ENCODE measurements at places on chromosomes 7 and 10. TPM values are rescaled to one million over a fixed set of nuclear protein-coding genes. Genes with fewer than 3 reads are reported as not detected.

ACSM6 gene
- not detected for total RNA-seq

SPDYE16 gene
- total RNA-seq, result not detected

SORBS1 gene
- 1.0 TPM for total RNA-seq

GHRHR gene
- total RNA-seq, result not detected

TNPO3 gene
- total RNA-seq, result 42.3 TPM

AGBL3 gene
- total RNA-seq, result 1.8 TPM

OGDHL gene
- total RNA-seq, result 0.22 TPM

PRKG1 gene
- 0.09 TPM for total RNA-seq

FAM237B gene
- total RNA-seq, result not detected

DNA sequence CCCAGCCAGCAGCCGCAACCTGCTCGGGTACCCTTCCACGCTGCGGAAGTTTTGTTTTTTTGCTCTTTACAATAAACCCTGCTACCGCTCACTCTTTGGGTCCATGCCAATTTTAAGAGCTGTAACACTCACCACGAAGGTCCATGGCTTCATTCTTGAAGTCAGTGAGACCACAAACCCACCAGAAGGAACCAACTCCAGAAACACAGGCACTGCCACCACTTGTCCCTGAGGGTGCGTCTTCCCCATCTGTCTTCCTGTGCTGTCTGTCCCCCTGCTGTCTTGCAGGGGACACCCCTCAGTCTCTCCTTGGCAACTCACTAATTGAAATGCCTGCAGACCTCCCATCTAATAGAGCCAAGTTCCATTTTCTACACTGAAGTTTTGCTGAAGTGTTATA, 48.5 kb upstream of the RSU1 start:
- H3K27me3 ChIP-seq, result no peaks in the 10 kb centered on the region
- no peak for DNase-seq
- no peaks in the 10 kb centered on the region for H3K36me3 ChIP-seq
- H3K4me1 ChIP-seq, result no peaks in the 10 kb centered on the region
- H3K27ac ChIP-seq, result no peak overlapping the region
- H3K4me3 ChIP-seq, result no peak overlapping the region

DNA sequence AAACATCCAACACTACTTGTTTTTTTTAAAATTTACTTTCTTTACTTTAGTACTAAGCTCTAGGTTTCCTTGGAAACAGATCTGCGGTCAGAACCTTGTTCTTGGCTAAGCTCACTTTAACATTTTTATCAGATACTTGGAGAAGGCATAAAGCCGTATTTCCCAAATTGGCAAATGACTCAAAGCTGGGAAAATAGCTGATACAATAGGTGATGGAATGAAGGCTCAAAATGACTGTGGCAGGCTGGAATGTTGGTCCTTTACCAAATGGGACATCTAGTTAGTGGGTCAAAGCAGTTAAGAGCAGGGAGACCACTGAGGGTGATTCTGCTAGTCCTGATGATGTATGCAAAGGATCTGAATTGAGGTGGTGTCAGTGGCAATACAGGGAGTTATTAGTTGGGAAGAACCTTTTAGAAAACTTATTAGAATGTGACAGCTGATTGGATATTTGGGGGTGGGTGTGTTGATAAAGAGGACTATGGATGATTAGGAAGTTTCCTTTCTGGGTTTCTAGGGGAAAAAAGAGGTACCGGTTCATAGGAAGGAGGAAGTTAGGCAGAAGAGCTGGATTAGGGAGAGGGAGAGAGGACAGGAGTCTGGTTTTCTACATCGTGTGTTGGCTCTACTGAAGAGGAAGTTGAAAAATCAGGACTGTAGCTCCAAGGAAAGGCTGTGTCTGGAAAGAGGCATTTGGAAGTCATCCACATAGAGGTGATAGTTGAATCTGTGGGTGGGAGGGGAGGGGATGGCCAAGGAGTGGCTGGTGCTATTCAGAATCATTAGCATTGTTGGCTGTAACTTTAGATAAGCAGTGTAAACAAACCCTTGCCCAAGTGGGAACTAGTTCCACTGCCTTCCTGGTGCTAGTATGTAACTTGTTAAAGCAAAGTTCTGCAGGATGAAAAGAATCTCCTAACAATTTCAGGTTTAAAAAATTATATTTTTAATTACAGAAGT, 13.1 kb downstream of the PLCE1 start:
- H3K4me1 ChIP-seq, result peaks cover 7% of the 10 kb centered on the region
- H3K4me3 ChIP-seq, result no peak overlapping the region
- no peaks in the 10 kb centered on the region for H3K27me3 ChIP-seq
- DNase-seq, result no peak
- H3K27ac ChIP-seq, result no peak overlapping the region
- H3K36me3 ChIP-seq, result no peaks in the 10 kb centered on the region

- H3K36me3 ChIP-seq, result no peaks in the 10 kb centered on the region
Observed at GRCh38 chr7:29447828-29448227, 115.8 kb upstream of the PRR15 start.

DNA sequence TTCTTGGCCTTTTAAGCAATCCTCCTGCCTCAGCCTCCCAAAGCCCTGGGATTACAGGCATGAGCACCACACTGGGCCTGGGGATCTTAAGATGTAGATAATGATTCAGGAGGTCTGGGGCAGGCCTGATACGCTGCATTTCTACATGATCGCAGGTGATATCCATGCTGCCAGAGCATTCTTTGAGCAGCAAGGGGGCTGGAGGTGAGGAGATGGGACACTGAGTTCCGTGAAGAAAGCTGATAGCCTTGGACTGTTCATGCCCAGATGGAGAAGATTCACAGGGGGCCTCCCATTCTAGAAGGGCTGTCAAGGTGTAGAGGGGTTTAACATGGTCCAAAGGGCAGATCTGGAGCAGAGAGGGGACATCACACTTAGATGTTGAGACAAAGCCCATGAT, 480.3 kb downstream of the RPS24 start:
- no peak overlapping the region for H3K4me3 ChIP-seq
- peaks cover 6% of the 10 kb centered on the region for H3K4me1 ChIP-seq
- no peak overlapping the region for H3K27ac ChIP-seq

GRCh38 chr10:49609006-49609282, 1.2 kb upstream of the SLC18A3 start:
- H3K4me1 ChIP-seq, result peaks cover 16% of the 10 kb centered on the region
- H3K27ac ChIP-seq, result no peak overlapping the region
- no peak overlapping the region for H3K4me3 ChIP-seq
- no peaks in the 10 kb centered on the region for H3K36me3 ChIP-seq
- DNase-seq, result no peak
- H3K27me3 ChIP-seq, result peaks cover 73% of the 10 kb centered on the region

DNA sequence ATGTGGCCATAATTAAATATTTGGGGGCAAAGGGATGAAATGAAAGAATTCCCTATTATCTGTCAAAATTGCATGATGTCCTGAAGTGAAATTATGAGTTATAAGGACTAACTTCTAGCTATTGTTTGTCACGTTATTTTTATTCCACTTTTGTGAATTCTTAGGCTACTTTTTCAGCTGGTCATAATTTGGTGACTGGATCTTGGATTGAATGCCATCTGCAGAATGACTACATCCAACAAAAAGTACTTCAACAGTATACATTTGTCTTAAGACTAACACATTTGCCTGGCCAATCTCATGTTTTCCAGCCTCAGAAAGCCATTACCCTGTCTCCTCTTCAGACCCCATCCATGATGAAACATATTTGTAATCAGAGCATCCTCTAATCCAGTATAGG, 48.1 kb upstream of the WNT16 start:
- H3K27me3 ChIP-seq, result peaks cover 26% of the 10 kb centered on the region
- H3K27ac ChIP-seq, result no peak overlapping the region
- no peak for DNase-seq
- H3K36me3 ChIP-seq, result no peaks in the 10 kb centered on the region
- H3K4me1 ChIP-seq, result no peaks in the 10 kb centered on the region

GRCh38 chr10:11678074-11678793, 63.9 kb upstream of the ECHDC3 start:
- H3K36me3 ChIP-seq, result no peaks in the 10 kb centered on the region
- H3K4me3 ChIP-seq, result no peak overlapping the region

DNA sequence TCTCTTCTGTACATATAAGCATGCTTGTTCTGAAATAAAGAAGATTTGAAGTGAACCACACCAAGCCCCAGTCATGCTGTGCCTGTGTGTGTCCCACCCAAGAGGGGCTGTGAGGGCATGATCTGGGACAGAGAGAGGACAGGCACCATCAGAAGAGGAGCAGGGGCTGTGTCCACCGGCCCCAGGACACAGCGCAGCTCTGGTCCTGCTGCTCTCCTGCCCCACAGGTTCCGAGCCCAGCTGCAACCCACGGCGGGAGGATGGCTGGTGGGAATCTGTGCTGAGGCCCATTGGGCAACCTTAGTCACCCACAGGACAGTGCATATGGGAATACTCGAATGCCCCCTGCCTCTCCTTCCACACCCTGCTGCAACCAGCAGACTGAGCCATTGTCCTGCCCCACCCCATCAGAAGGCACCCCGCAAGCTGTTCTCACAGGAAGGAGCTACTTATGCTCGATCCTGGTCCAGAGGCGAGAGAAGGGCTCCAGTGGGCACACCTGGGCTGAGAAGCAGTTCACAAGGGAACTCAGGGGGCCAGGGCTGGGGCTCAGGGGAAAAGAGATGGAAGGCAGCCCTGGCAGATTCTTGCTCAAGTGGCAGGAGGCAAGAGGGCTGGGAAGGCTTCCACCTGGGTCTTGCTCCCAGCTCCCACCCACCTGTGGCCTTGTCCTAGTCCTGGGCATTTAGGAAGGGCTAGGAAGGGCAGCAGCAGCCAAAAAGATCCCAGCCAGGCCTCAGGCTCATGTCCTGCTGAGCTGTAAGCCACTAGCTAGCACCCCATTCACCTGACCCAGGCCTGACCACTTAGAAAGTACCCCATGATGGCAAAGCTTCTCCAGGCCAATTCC, 31.9 kb downstream of the LDB3 start:
- H3K4me3 ChIP-seq, result no peak overlapping the region
- no peak overlapping the region for H3K27ac ChIP-seq
- no peaks in the 10 kb centered on the region for H3K27me3 ChIP-seq

- H3K4me3 ChIP-seq, result no peak overlapping the region
- no peaks in the 10 kb centered on the region for H3K36me3 ChIP-seq
- H3K4me1 ChIP-seq, result peaks cover 13% of the 10 kb centered on the region
- H3K27ac ChIP-seq, result no peak overlapping the region
- peak; percentile 71 for DNase-seq
Observed at GRCh38 chr10:7649673-7650300, 17.0 kb downstream of the ITIH5 start.

DNA sequence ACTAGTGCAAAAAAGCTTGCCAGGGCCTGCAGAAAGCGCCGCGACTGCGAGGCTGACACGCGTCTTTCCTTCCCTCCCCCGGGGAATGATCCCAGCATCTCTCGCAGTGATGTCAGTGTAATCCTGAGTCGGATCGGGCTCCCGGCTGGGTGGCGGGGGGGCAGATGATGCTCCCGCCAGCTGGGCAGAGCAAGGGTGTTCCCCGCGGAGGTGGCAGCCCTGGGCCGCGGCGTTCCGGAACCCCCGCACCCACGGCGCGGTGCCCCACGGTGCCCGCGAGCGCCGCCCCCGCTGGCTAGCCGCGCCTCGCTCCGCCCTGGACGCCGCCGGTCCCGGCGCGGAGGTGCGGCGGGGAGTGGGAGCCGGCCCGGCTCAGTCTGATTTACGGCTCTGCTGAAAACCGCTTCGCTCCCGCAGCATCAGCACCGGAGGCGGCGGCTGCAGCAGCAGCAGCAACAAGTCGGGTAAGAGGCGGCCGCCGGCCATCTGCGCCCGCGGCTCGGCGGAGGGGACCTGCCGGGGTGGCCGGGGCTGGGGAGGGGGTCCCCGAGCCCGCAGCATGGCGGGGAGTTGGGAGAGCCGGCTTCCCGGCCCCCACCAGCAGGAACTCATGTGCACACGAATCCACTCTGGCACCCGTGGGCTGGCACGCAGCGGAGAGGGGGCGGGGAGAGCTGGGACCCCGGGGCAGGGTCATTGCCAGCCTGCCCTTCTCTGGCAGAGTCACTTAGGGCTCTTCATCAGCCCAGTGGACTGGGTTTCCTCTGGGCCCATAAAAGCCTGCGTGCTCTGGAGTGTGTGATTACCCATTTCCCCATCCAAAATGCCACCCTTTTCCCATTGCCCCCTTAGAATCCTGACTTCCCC, at the start of gene ZNF365:
TSS of gene ZNF365 (plus strand) at position 375 of the 867 bp plus-strand sequence. CDS start 1,825 bp downstream, outside the sequence.
- no peak within 1 kb of the TSS for H3K27ac ChIP-seq
- DNase-seq, result peak; percentile 18

GRCh38 chr10:22453948-22454591, 108.8 kb downstream of the SPAG6 start:
- DNase-seq, result no peak
- no peak overlapping the region for H3K4me3 ChIP-seq
- H3K27ac ChIP-seq, result no peak overlapping the region
- no peaks in the 10 kb centered on the region for H3K36me3 ChIP-seq
- H3K4me1 ChIP-seq, result no peaks in the 10 kb centered on the region

- H3K36me3 ChIP-seq, result no peaks in the 10 kb centered on the region
- DNase-seq, result peak; percentile 6
- peaks cover 11% of the 10 kb centered on the region for H3K27me3 ChIP-seq
- no peaks in the 10 kb centered on the region for H3K4me1 ChIP-seq
- no peak overlapping the region for H3K4me3 ChIP-seq
Observed at GRCh38 chr10:15515202-15515601, 144.1 kb upstream of the FAM171A1 start.

DNA sequence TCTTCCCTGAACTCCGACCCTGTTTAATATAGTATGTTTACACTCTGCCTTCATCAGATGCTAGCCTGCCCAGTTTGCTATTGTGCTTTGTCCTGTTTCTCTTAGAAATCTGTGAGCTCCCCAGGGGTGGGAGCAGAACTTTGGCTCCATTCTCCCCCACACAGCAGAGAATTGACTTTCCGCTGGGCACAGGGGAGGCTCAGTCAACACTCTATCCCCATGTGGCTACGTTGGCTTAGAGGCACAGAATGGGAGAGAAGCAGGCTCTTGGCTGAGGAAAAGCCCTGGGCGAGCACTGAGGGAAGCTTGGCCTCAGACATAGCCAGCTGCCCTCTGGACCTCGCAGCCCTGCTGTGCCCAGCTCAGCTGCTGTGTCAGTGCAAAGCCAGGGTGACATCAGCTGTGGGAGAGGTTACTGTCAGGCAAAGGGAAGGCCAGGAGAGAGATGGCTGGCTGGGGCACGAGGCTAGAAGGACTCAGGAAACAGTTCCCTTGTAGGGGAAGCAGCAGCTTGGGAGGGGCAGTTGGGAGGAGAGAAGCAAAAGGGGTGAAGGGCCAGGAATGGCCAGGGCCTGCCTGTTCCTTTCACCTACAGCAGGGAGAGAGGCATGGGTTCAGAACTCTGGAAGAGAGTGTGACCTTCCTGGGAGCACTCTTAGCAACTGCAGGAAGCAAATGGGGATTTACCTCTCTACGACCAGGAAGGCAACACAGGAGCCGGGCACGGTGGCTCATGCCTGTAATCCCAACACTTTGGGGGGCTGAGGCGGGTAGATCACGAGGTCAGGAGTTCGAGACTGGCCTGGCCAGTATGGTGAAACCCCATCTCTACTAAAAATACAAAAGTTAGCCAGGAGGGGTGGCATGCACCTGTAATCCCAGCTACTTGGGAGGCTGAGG, 5.8 kb upstream of the SCD start:
- H3K36me3 ChIP-seq, result peaks cover 6% of the 10 kb centered on the region
- no peak overlapping the region for H3K4me3 ChIP-seq
- H3K27ac ChIP-seq, result no peak overlapping the region
- no peaks in the 10 kb centered on the region for H3K27me3 ChIP-seq

Data from MCF 10A (cell line).